ENCODE measurements at places on chromosomes 7 and 10.

DNA sequence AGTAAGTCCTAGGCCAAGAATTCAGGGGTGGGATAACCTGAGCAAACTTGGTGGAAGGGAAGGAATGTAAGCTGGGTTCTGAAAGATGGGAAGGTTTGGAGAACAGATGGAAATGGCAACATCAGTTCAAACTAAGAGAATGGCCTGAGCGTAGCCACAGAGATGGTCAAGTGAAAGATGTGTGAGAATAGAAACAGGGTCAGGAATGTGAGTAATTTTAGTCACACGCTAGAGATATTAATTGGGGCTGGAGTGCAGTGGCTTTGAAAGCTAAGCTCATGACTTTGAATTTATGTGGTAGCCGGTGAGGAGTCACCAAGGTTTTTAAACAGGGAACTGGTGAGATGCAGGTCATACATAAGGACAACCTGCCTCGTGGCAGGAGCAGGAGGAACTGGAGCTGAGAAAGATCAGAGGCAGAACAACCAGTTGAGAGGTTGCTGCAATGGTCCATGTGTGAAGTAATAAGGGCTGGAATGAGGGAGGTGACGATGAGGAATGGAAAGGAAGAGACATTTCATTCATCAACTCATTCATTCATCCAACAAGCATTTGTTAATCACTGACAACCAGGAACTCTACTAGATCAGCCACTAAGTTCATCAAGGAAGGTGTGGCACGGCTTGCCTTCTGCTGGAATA lies 12.9 kb upstream of the SORBS1 start:
- no peak for DNase-seq

DNA sequence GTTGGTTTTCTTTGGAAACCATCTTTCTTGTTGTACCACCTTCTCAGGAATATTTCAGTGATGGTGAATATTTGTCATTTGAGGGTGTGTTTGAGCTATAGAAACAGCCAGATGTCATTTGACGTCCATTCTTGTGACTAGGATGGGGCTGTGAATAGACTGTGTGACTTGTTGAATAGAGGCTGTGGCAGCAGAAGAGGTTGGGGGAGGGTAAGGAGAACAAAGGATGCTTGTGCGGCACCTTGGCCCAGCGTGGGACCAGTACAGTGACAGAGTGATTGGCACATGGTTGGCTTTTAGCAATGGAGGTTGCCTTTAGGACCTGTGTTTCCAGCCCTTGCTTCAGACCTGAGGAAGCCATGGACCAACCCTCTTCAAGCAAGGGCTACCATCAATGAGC lies 11.3 kb downstream of the DMBT1 start:
- DNase-seq: no peak

GRCh38 chr7:18320971-18321567 lies 174.5 kb upstream of the HDAC9 start:
- peak; percentile 43 for DNase-seq

GRCh38 chr7:129210989-129211312 lies 13.9 kb upstream of the AHCYL2 start:
- DNase-seq: no peak

DNA sequence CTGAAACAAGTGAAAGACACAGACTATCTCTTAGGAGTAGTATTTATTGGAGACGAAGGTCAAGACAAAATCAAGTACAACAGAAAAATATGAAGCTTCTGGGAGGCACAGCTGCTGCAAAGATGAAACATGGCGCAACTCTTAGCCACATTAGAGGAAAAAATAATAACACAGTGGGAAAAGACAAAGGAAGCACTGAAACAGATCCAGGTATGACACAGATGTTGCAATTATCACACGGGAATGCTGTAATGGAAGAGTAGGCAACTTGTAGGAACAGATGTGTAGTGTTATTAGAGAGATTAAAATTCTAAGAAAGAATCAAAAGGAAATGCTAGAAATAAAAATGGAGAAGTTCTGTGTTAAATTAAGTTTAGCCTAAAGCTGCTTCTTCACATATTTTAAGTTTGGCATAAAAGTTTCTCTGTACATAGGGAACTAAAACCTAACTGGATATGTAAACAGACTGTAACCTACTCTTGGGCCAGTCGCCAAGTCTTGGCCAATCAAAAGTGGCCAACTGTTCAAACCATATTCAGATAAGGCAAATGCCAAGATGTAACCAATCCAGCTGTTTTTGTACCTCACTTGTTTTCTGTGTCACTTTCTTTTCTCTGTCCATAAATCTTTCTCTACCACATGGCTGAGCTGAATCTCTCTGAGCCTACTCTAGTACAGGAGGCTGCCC lies 1132.0 kb upstream of the LRRTM3 start:
- no peak for DNase-seq

DNA sequence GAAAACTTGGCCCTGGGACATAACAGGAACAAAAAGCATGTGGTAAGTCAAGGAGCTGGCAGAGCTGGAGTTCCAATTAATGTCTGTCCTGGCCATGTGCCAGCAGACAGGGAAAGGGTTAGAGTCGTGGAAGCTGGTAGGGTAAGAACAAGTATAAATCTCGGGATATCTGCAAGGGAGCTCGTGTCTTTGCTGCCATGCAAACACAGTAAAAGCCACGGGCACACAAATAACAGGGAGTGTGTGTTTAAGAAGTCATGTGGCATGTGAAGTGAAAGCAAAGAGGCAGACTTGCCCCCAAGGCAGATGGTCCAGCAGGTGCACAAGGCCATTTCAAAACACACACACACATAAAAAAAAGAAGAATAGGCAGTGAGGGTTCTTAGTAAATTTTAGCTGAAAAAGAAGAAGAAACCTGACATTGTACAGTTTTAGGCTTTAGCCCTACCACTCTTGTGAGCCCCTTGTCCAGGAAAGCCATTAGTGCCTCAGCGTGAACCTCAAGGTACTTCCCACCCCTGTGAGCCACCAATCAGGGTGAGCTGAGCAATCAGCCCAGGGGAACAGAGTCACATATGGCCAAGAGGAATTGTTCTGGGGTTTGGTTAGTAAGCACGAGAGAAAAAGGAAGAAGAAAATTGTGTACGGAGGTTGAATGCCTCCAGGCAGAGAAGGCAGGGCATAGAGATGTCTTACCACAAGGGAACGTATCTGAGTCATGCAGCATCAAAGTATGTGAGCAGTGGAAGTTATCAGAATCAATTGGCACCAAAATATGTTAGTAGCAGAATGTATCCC lies 32.8 kb upstream of the ARHGAP12 start:
- DNase-seq: peak; percentile 49

DNA sequence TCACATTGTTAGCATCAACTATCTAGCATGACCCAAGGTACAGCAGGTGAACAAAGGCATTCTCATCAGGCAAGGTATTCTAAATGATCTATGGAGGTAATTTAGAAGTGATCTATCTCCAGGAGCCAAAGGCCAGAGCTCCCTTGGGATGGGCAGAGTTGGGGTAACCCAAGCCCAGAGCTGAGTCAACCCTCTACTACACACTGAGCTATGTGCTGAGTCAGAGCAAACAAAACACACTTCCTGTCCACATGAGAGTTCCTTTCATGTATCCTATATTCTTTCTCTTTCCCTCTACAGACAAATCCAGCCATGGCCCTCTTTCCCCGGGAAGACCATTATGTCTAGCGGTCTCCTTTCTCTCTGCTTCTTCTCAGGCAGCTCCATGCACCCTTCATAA lies 68.2 kb upstream of the AGK start:
- DNase-seq: no peak

- DNase-seq: no peak
These were observed 330.4 kb upstream of the ANKRD30A start for GRCh38 chr10:36794981-36795380.
